Activated CD4-positive, alpha-beta T cell treated with anti-CD3 and anti-CD28 coated beads, Interleukin-2, amount 50 U/mL, for 16 hours (primary cell): ENCODE measurements at places on chromosomes 6 and 20.

- no peak for DNase-seq
Observed at GRCh38 chr6:73006146-73006545, 219.2 kb downstream of the KHDC1L start.

- DNase-seq: no peak
Observed at GRCh38 chr6:32614366-32615081, 22.7 kb upstream of the HLA-DQA1 start.

DNA sequence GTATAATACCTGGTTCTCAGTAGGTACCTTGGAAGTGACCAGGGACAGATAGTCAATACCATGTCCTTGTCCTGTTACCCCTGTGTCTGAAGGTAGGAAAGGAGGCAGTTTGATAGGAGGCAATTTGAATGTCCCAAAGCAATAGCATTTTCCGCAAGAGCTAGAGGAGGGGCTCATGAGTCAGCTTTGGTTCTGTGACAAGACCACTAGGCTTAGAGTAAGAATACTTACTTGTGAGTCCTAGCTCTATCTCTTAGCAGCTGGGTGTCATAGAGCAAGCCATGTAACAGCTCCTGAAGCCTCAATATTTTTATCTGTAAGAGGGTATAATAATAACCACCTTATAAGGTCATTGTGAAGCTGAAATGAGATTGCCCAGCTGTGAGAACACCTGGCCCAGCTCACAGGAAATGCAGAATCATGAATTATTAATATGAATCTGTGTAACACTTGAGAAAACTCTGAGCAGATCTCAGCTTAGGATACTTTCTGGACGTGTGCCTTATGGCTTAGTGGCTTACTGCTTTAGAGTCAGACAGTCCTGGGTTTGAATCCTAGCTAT is 58.6 kb downstream of the DAAM2 start:
- no peak for DNase-seq

DNA sequence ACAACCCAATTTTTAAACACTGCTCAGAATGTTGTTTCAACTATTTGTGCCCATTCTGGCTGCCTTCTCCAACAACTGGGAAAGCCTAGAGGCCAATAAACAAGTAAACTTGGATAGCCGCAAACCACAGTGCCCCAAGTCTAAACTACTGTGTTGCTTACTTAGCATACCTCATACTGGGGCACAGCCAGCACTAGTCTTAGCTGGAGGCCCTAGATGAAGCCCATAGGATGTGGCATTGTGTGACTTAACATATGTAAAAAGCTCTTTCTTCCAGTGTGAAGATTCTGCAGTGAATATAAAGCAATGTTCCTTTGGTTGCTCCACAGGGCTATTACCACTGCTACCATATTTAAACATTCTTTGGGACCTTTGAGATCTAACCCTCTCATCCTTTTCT is 564.3 kb upstream of the NRSN1 start:
- no peak for DNase-seq

DNA sequence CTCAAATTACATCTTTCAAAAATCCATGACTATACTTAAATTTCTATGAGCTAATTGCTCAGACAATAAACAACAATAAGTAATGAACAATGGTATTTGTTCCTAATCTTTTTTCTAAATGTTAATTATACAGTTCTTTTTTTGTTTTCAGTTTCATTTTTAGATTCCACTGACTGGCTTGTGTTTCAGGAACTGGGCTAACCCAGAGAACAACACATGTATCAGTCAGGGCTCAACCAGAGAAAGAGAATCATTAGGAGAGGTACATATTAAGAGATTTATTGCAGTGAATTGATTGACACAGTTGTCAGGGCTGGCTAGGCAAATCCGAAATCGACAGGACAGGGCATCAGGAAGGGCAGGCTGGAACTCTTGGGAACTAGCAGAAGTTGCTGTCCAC is 182.8 kb downstream of the GRM1 start:
- no peak for DNase-seq

DNA sequence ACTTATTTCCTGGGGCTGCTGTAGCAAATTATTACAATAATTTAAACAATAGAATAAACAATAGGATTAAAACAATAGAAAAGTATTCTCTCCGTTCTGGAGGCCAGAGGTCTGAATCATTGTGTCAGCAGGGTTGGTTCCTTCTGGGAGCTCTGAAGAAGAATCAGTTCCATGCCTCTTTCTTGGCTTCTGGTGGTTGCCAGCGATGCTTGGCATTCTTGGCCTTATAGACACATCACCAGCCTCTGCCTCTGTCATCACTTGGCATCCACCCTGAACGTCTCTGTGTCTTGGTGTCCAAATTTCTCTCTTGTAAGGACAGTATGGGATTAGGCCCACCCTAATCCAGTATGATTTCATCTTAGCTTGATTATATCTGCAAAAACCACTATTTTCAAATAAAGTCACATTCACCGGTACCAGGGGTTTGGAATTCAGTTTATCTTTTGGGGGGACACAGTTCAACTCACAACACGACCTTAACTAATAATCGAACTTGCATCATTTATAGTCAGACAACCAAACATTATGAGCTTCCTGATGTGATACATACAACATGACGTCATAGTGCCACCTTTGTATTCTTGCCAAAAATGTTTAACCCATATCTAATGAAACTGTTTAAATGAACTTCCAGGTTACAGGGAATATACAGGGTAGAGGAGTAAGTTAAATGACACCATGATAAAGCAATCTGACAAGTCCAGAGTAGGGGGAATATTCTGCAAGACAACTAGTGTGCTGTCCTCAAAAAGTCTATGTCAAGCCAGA is 84.7 kb upstream of the RNF24 start:
- no peak for DNase-seq

- DNase-seq: no peak
Observed at GRCh38 chr20:57180387-57180786, 86.1 kb downstream of the BMP7 start.

- peak; percentile 61 for DNase-seq
Observed at GRCh38 chr20:9609887-9610502, 95.6 kb downstream of the LAMP5 start.
